GM12878 (cell line): ENCODE measurements at places on chromosomes 7 and 10. TPM values are rescaled to one million over a fixed set of nuclear protein-coding genes. Genes with fewer than 3 reads are reported as not detected.

The DGKI gene
- total RNA-seq = 15.9 and 17.7 TPM in 2 replicates

The FAM221A gene
- total RNA-seq = 7.3 and 7.5 TPM in 2 replicates

The NEURL1 gene
- 0.05 and 0.13 TPM in 2 replicates for total RNA-seq

The ZNF248 gene
- total RNA-seq = 5.7 and 7.1 TPM in 2 replicates

The PDK4 gene
- total RNA-seq = 0.21 and 0.46 TPM in 2 replicates

The GPR158 gene
- not detected in 2 replicates for total RNA-seq

The NOC3L gene
- 28.1 and 30.0 TPM in 2 replicates for total RNA-seq

The IL15RA gene
- total RNA-seq = 9.9 and 12.1 TPM in 2 replicates

The MUC3A gene
- 0.10 and 0.24 TPM in 2 replicates for total RNA-seq

The HOXA4 gene
- not detected in 2 replicates for total RNA-seq

The TMEM168 gene
- total RNA-seq = 18.5 and 20.2 TPM in 2 replicates
